Activated CD4-positive, alpha-beta T cell treated with anti-CD3 and anti-CD28 coated beads, Interleukin-2, Interleukin-6, amounts not matched to agents 100 ng/mL and 50 ng/mL, durations not matched to agents 16 hours and 8 hours (primary cell): ENCODE measurements at places on chromosomes 13 and 19.

DNA sequence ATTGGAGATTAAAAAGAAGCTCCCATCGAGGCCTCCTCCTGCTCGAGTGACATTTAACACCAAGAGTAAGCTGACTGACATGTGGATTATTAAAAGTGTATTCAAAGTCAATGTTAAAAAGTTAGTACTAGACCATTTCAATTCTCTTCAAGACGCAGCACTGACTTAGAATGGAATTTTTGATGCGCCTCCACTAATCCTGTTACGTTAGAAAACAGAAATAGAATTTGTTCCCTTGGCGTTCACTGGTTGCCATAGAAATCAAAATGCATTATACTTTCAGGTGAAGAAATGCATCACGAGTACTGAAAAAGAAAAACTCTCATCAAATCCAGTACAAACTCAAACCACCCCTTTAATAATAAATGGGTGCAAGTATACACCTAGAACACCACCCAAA is 42.2 kb downstream of the BRD4 start:
- no peak for DNase-seq

DNA sequence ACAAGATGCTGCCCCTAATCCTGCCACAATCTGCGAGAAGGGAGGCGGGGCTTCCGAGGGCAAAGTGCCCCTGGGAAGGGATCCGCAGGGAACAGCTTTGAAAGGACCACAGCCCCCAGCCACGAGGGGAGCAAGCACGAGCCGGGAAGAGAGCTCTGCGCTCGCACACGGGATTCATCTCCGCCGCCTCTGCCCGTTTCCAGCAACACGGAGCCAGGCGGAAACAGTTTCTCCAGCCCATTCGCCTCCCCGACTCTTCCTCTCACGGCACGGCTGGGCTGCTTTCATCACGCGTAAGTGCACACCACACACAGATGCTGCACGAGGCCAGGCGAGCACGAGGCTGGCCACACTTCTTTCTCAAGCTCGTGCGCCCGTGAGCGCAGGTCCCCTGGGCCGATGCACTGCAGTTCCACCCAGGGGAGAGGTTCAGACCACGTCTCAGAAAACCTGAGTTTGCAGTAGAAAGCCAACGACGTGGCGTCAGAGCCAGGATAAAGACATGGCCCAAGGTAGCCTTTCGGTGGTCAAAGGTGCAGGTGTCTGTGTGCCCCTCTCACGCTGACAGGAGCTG is 33.6 kb downstream of the NAXD start:
- no peak for DNase-seq

DNA sequence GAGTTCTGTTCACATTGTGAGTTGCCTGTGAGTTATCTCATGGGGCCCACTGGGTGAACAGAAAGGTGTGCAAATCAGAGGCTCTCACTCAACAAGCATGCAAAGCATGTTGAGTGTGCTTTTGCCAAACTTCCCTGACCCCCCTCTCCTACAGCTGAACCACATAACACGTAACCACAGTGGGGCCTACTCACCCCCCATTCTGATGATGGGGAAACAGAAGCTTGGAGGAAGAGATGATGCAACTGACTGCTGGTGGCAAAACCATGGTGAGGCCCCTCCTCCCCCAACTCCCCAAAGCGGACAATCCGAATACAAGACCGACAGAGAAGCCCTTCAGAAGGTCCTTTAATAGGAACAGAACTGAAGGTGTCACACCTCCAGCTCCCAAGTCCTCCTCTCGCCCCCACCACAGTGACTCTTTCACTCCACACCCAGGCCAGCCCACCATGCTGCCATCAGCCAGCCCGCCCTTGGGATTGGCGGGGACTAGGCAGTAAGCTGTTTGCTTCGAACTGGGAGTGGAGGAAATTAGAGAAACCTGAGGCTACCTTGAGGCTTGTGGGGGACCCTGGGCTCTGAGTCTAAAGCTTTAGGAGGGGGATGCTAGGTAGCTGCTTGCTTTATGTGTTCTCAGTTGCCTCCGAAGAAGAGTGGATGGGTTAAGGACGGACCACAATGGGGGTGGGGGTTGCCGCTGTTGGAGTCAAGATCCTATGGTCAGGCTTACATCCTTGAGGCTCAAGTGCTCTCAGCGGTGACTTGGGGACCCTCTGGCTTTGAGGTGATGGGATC is 3.8 kb downstream of the ZNF784 start:
- DNase-seq = no peak

- peak; percentile 71 for DNase-seq
Observed at GRCh38 chr19:41457241-41457640, 14.3 kb downstream of the ERICH4 start.

GRCh38 chr19:49502866-49503581 is 6.8 kb downstream of the RPS11 start:
- peak; percentile 59 for DNase-seq

GRCh38 chr13:51158880-51159518 is 47.9 kb upstream of the C13orf42 start:
- DNase-seq = peak; percentile 19

- peak; percentile 15 for DNase-seq
Observed at GRCh38 chr19:3006075-3006767, 22.9 kb downstream of the TLE2 start.

DNA sequence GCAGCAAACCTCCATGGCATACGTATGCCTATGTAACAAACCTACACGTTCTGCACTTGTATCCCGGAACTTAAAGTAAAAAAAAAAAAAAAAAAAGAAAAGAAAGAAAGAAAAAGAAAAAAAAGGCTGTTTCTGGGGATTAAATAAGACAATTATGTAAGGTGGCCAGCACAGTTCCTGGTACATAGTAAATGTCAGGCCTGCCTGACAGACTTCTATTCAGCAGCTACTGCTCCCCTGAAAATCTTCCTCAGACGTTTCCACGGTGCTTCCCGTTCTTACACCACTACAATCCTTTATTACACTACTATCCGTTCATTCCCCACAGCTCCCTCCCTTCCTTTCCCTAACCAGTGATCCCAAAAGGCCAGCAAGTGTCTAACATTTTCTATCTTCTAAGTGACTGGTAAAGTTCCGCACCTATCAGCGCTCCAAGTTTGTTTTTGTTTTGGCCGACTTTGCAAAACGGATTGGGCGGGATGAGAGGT is 636 bp upstream of the RB1 start:
- DNase-seq = no peak

DNA sequence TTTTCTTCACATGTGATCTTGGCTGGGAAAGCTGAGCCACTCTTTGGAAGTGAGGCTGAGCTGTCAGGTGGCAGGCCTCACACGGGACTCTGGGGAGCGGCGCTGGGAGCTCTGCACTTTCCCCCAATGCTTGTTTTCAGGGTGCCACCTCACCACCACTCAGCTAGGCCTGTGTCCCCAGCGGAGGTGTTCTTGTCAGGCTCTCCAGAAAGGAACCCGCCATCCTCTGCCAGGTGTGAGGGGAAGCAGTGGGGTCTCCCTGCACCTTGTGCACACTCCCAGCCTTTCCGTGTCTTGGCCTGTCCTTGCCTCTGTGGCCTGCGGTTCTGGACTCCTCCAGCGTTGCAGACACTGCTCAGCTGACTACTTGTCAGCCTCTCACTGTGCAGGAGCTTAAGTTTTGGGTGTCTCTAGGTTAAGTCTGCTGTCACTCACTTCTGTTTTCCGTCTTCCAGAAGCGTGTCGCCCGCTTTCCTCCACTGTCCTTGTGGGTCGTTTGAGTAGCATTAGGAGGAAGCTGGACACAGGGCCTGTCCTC is 51.9 kb downstream of the GGACT start:
- no peak for DNase-seq

- no peak for DNase-seq
Observed at GRCh38 chr13:107713314-107713713, 502.0 kb downstream of the LIG4 start.

DNA sequence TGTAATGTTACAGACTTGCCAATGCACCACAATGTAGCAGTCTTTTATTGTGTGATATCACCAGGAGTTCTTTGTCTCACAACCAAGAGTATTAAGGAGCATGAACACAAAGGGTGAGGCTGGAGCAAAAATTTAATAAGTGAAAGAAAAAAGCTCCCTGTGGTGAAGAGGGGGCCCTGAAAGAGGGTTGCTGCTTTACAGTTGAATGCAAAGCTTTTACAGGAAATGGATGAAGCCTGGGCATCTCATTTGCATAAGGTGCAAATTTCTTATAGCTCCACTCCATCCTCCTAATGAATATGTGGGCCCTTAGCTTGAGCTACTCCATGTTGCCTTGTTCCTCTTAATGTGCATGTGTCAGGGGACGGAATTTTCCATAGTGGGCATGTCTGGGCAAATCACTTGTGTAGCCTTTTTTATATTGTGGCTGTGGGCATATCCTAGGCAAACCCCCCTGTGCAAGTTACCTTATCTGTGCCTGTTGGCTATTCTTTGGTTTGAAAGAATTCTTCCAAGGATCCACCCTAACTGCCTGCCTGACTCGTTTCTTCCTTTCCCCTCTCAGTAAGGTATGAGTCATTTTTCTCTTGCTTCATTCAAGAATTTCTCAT is 45.3 kb upstream of the TRPC4 start:
- DNase-seq = no peak

DNA sequence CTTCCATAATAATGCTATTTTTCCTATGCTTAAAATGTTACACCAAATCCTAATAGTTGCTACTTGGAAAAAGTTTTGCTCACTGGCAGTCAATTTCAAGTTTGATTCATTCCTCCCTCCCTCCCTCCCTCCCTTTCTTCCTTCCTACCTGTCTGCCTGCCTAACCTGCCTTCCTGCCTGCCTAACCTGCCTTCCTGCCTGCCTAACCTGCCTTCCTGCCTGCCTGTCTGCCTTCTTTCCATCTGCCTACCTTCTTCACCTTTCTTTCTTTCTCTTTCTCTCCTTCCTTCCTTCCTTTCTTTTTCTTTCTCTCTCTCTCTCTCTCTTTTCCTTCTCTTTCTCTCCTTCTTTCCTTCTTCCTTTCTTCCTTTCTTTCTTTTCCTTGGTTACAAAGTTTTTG is 418.7 kb downstream of the PCDH9 start:
- DNase-seq = no peak

DNA sequence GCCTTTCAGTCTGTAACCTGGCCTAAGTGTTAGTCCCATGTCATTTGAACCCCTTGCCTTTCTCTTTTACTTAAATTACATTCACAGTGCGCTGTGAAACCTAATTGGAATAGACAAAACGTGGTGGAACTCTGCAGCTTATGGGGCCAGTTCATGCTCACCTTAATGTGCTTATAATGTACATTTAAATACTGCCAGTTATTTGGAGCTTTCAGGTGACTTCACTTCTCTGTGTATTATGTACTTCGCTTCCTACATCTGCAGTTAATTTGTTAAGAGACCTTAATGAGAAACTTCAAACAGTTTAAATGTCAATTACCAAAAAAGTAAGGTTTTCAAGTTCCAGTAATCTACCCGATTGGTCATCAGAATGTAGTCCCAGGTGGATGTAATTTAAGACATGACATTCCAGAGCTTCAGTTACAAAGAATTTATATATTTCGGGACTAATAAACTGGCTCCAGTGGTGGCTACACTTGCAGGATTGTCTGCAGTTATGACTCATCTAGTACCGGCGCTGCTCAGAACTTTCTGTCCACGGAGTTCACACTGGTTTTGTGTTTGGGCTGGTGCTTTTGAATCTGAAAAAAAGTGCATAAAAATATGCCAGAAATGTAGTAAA is 125.3 kb downstream of the TM9SF2 start:
- DNase-seq = no peak

DNA sequence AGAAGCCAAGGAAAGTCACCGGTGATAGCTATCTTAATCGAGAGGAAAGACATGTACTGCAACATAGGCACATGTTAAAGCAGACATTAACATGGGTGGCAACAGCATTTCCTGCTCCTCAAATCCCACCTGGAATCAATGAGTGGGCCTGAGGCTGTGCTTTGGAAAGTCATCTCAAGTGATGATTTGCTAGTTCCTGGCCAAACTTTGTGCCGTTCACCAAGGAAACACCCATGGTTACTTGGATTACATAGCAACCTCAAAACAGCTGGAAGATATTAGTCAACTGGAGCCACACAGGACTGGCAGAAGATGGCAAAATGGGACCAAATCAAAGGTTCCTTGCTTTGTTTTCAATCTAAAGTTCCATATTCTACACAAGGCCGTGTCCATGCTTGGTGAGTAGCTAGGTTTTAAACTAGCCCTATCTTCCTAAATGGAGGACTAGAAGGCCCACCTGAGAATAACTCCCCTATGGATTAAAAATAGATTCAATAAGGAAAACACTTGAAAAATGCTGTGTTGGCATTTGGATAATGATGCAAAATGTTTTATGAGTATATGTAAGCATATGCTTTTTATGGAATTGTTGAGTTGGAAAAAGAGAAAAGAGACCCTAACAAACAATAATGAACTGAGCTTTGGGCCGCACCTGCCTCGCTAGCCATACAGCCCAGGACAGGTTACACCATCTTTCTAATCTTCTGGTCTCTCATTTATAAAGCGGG is 144.5 kb downstream of the RGCC start:
- no peak for DNase-seq

- DNase-seq = no peak
Observed at GRCh38 chr13:74246487-74246886, 112.3 kb upstream of the KLF12 start.

- DNase-seq = no peak
Observed at GRCh38 chr19:3188627-3189596, 3.2 kb downstream of the NCLN start.

GRCh38 chr19:56177564-56178243 is 1.9 kb downstream of the GALP start:
- no peak for DNase-seq

GRCh38 chr13:102234618-102235017 is 167.2 kb downstream of the FGF14 start:
- no peak for DNase-seq

DNA sequence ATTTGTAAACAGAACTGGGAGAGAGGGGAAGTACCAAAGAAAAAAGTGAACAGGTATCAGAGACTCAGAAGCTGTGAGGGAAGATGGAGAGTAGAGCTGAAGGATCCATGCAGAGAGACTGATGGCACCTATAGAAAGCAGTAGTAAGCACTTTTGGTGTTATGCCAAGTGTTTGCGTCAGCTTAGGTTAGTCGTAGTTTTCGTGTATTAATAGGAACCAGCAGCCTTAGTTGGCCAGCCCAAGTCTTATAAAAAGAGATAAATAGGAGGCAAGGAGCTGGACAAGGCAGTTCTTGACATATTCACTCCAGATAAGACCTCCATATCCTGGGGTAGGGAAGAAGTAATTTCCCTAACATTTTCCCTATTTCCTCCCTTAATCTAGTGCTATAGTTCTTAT is 214.2 kb downstream of the OXGR1 start:
- DNase-seq = no peak

DNA sequence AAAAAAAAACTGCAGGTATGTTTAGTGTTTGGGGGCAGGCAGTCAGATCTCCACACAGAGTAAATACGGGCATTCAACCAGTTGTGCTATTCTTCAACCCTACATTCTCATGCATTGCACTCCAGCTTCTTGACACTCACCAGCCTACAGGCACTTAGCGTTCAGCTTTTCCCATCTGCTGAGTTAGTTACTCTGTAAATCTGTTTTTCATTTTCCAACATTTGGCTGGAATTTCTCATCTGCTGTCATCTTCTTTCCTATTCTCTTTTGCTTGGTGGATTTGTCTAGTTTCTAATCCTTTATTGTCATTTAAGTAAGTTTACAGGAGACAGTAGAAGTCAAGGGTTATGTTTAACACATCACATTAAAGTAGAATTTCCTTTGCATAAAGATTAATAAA is 1318.9 kb downstream of the OLFM4 start:
- DNase-seq = no peak
